ENCODE measurements at places on chromosomes 4 and X.

- peak; percentile 21 for DNase-seq
Measured at GRCh38 chr4:132642016-132642817, 506.9 kb upstream of the PCDH10 start.

- DNase-seq, result no peak
Measured at GRCh38 chrX:119497185-119497584, 28.9 kb downstream of the SLC25A5 start.

- no peak for DNase-seq
Measured at GRCh38 chr4:159308566-159309340, 205.9 kb downstream of the RAPGEF2 start.

DNA sequence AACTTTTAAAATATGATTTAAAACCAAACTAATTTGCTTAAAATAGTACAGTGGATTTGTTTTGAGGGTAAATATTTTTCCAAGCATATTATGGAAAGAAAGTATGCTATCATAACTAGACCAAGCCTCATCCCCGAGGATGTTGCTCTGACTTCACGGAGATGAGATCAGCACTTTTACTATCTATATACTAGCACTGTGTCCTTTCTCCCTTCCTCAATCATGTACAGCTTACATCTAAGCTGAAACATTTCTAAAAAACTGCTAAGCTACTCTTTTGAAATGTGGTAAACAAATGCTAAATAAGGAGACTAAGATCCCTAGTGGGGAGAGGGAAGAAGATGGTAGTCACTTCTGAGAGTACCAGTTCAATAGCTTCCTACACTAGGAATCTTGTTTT, 23.8 kb downstream of the AMMECR1 start:
- peak; percentile 52 for DNase-seq

- DNase-seq, result no peak
Measured at GRCh38 chr4:129821963-129822362, 726.0 kb downstream of the C4orf33 start.
